ENCODE measurements at places on chromosomes 6 and 20.
A peak's percentile ranks its signal among the peaks of the same experiment; 100 is the strongest.

DNA sequence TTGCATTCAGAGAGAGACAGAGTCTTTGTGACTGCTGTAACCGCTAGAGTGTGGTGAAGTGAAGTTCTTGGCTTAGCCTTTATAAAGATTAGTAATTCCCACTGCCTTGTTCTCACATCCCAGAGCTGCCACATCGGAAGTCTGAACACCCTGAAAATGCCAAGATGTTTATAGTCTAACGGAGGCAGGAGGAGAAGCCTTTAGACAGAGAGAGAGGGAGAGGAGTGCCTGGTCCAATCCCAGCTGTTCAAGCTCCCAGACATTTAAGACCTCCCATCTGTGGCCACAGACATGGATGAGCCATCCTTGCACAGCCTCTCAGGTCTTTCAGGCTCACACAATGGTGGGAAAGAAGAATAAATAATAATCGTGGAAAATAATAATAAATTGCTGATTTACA, 1422.8 kb upstream of the EYS start:
- DNase-seq: no peak

DNA sequence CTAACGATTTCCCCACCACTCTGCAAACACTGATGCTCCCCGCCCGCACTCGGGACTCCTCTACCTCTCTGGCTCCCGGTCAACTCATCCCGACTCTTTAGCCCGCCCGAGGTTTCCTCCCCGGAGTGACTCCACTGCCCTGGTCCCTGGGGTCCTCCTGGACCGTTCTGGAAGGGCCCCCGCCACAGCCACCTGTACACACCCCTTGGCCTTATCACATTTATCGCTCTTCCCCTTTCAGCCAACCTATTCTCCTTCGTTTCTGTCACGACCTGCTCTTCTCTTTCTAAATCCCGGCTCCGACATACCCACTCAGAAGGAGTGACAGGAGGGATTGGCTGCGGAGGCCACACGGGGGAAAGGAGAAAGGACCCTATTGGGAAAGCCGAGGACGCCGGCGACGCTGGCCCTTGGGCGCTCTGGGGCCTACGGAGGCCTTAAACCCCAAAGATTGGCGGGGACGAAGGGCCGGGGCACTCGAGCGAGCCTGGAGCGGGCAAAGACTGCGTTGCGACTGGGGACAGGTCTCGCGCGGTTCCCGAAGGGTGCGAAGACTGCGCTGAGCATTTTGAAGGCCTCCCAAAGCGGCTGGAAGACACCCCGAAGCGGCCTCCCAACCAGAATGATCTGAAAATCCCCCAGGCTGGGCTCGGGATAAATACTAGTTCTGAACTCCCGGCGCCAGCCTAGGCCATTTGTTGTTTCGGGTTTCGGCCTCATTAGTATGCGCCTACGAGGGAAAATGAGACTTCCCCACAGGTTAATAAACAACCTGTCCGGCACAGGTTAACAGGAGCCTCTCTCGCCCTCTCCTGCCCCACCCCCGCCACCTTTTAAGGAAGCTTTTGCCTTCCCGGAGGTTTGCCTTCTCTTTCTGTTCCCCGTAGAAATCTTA, 9.2 kb downstream of the SIM1 start:
- DNase-seq: no peak

DNA sequence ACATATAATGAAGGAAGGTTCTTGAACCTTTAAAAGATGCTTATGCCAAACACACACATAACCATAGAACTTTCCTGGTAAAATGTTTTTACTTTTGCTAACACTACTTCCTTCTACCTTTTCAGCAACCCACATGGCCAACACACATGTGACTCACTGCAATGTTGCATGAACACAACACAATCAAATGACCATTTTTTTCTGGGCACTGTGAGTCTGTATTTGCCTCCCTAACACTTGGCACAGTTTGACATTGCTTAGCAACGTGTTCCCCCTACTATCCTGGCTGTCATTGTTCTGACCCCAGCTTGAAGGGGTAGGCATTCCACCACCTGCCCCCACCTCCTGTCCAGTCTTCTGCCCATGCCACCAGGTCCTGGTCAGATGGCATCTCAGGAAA, 204.8 kb upstream of the PRND start:
- no peak for DNase-seq

DNA sequence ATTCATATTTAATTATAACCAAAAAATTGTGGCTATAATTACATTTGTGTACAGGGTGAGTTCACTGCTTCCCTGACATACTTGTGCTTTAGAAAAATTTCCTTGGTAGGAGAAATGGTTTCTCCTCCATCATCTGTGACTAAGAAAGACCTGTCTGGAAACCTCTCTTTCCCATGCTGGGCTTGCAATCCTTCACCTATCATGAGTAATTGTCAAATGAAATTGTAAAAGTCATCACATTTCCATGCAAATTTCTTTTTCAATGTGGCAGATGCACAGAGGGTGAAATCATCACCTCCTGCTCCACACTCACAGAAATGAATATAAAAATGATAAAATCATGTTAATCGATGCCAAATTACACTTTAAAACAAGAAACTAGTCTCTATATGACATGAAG, 1.5 kb upstream of the SIRPB1 start:
- DNase-seq: no peak

DNA sequence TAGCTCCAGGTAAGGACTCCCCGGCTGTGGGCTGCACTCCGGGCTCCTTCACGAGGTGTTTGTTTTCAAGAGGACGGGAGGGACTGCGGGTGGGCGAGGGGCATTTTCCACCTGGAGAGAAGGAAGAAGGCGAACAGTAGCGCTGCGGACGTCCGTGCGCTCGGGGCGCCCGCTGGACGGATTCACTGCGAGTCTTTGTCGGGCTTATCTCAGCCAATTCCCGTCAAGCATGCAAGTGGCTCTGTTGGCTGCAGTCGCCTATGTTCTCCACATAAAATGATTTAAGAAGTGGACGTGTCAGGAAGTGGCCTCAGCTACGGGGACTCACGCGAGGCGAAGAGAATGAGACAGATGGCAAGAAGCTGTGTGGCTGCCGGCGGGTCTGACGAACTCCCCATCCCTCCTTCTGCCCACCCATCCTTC, 332 bp downstream of the GRIK2 start:
- DNase-seq: peak; percentile 28

DNA sequence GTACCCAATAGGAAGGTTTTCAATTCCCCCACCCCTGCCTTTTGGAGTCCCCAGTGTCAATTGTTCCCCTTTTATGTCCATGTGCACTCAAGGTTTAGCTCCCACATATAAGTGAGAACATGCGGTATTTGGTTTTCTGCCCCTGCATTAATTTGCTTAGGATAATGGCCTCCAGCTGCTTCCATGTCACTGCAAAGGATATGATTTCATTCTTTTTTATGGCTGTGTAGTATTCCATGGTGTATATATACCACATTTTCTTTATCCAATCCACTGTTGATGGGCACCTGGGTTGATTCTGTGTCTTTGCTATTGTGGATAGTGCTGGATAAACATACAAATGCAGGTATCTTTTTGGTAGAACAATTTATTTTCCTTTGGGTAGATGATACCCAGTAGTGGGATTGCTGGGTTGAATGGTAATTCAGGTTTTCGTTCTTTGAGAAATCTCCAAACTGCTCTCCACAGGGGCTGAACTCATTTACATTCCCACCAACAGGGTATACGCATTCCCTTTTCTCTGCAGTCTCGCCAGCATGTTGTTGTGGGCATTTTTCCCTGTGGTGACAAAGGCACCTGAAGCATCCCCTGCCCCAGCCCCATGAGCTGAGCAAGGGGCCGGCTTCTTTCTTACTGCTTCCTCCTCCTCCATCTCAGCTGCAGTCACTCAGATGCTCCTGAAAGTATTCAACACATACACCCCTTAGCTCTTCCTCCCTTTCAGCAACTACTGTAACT, 66.7 kb downstream of the ELOVL2 start:
- no peak for DNase-seq

DNA sequence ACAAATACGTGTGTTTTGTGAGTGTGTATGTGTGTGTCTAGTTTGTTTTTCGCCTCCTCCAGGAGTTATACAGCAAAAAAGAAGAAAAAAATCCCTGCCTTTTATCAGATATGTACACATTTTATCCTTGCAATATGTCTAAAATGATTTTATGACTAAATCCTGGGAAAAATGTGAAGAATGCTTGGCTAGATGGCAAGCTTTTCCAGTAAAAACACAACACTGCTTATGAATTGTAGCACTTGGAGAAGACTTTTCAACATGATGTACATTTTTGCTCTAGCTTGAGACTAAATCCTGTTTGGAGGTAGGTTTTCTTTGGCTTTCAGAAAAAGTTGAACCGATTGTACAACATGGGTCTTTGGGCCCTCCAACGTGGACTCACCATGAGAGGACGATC, 160.2 kb downstream of the GMPR start:
- DNase-seq: no peak

DNA sequence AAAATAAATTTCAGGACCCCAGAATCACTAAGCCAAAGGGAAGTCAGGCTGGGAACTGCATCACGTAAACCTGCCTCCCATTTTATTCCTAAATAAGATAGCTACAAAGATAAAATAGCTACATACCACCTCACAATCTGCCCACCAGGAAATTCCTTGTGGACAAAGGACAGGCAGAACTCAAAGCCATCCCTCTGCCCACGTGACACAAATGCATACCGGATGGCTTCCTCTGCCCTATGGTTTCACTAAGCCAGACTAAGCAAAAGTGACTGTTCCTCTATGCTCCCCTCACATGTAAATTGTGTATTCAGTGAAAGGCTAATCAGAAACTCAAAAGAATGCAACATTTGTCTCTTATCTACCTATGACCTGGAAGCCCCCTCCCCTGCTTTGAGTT, 15.0 kb downstream of the MBOAT1 start:
- DNase-seq: no peak

GRCh38 chr20:46576774-46577395, 26.4 kb upstream of the OCSTAMP start:
- no peak for DNase-seq

- DNase-seq: no peak
Observed at GRCh38 chr6:91161246-91161645, 574.4 kb upstream of the MAP3K7 start.

- no peak for DNase-seq
Observed at GRCh38 chr20:24566656-24567055, 97.2 kb downstream of the SYNDIG1 start.

- no peak for DNase-seq
Observed at GRCh38 chr6:10901770-10902169, 14.9 kb downstream of the SYCP2L start.

DNA sequence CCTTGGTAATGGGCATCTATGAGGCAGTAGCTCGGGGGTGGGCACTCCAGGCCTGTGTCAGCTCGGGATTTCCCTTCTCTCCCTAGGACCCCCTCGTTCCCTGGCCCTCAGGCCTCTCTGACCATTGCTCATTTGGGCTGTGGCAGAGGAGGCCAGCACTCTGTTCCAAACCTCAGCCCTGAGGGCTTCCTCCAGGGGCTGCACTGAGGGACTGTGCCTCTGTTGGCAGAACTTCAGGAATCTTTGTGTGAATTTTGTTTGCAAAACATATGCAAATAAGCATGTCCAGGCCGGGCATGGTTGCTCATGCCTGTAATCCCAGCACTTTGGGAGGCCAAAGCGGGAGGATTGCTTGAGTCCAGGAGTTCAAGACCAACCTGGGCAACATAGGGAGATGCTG, 11.0 kb downstream of the PACSIN1 start:
- DNase-seq: no peak

DNA sequence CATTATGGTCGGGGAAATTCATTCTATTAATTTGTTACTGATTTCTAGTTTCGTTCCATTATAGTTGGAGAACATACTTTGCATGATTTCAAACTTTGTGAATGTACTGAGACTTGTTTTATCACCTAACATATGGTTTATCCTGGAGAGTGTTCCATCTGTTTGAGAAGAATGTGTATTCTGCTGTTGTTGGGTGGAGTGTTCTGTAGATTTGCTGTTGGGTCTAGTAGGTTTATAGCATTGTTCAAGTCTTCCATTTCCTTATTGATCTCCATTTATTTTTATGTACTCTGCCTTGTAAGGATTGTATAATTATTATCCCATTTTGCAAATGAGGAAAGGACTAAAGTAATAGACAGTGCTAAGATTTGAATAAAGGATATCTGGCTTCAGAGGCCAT, 85.4 kb downstream of the RREB1 start:
- DNase-seq: no peak

GRCh38 chr6:70337743-70338105, 34.8 kb upstream of the COL9A1 start:
- no peak for DNase-seq

GRCh38 chr6:161138543-161139303, 135.1 kb downstream of the AGPAT4 start:
- no peak for DNase-seq

- no peak for DNase-seq
Observed at GRCh38 chr20:39624316-39624715, 662.2 kb downstream of the DHX35 start.

DNA sequence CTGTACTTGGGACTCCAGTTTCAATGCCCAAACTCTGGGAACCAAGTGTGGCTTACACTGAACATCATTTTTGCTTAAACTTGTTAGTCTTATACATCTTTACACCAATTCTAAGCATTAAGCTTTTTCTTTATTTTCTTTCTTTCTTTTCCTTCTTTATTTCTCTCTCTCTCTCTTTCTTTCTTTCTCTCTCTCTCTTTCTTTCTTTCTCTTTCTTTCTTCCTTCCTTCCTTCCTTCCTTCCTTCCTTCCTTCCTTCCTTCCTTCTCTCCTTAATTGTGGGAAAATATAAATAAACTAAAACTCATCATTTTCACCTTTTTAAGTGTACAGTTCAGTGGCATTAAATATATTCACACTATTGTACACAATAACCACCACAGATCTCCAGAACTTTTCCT, 31.6 kb upstream of the HLA-DQA2 start:
- DNase-seq: no peak

DNA sequence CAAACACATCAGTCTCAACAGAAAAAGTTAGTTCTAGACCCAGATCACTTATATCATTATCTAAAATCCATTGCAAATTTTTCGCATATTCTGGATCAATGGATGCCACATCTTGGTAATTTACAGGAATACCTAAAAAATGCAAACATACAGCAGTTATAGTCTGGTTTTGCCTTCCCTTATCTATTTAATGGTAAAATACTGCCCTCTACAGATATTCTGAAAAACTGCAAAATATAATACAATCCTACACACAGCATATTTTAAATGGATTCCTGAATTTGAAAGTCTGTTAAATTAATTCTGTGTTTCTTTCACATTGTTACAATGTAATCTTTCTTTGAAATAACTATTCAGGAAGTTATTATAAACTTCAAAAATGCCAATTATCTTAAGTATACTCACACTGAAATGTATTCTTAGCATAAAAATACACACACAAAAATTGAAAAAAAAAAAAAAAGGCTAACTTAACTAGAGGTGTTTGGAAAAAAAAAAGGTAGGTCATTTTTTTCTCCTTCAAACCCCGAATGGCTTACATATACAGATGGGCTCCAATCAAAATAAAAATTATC, 88.4 kb downstream of the HACE1 start:
- no peak for DNase-seq

Measured in amniotic stem cell (primary cell).